ENCODE measurements at places on chromosomes 5 and 9.
A peak's percentile ranks its signal among the peaks of the same experiment; 100 is the strongest.

DNA sequence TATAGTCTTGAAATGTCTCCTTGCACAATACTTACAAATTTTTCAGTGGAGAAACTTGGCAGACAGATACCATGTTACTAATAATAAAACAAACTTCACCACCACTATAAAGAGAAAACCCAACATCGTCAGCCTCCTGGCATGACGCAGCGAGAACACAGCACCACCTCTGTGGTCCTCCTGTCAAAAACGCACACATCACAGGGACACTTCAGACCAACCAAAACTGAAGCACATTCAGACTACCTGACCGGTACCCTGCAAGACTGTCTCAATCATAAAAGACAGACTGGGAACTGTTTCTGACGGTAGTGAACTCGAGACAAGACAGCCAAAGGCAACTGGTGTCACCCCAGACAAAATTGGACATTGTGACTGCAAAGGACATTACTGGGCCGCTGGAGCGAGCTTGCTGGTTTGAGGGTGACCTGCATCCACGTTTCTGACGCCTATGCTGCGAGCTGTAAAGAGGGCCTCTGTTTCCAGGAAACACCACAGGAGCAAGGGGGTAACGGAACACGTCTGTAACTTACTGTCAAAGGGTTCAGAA is 34.4 kb downstream of the NSUN2 start:
- DNase-seq: no peak

- DNase-seq: no peak
Observed at GRCh38 chr9:107731115-107731762, 241.7 kb upstream of the KLF4 start.

DNA sequence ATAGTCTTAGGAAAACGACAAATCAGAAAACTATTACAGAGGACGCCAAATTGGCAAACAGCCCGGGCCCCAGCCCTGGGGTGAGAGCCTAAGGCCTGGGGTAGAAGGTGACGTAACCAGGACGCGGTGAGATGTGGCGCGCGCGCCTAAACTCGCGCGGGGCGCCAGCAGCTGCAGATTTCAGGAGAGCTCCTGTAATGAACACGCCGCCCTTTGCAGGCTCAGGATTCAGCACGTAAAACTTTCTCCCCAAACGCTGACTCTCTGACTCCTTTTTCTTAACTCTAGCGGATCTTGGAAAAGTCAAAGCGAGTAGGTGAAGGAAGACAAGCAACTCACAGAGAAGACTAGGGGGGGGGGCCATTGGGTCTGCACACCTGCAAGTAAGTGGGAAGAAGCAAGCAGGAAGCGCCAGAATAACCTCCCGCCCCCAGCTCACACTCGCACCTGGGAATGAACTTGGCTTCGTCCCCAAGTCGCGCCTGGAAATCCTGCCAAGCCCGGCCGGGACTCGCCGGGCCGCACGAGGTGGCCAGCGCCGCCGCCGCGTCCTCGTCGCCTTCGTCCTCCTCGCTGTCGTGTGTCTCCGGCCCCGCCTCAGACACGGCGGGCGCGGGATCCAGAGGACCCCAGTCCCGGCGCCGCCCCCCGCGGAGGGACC is 822 bp downstream of the RASEF start:
- no peak for DNase-seq

DNA sequence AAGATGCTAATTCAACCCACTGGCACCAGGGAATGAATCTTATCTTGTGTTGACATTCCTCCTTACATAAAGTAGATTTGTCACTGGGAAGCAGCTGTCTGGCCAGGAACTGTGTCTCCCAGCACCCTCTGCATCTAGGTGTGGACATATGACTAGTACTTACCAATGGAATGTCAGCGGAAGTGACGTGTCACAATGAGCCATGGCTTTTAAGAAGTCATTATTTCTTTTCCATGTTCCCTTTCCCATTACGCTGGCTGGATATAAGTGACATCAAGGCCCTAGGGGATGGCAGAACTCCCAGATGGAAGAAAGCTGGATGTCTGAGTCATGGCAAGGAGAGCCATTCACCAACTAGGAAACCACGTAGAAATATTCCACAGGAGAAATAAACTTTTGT is 84.7 kb upstream of the MAST4 start:
- no peak for DNase-seq

DNA sequence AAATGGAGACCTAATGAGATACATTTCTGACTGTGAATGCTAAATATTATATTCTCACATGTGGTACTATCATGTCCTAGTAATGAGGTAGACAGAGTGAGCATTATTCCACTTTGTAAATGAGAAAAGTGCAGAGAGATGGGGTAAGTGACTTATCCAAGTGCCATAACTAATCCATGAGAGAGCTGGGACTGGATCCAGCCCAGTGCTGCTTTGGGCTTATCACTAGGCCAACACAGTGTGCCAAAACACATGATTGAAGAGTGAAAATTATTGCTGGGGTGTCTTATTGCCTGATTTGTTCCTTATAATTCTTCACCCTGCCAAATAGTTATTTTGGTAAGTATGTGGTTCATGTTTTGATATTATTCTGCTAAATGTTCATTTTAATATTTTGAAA is 442.2 kb upstream of the GRAMD2B start:
- no peak for DNase-seq

DNA sequence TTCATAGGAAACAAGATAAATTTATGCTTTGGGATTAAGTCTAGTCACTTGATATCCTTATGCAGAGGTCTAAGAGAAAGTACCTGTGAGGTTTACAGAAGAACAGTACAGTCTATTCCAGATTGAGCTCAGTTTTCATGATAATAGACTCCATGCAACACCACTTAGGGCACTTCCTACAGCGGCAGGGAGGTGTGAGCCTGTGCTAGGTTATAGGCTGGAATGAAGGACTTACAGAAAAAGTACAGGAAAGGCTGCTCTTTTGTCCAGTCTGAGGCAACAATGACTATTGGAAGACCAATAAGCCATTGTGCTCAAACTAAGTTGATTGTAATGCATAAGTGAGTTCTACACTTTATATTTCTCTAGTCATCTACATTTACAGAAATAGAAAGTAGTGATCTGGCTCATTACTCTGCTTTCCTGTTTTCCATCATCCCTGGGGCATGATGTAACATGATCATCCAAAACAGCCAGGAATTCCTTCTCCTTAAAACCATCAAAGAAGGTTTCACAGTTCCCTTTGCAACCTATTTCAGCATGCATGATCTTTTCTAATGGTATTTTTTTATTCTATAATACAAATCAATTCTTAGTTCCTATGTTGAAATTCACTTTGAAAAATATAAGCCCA is 322.8 kb downstream of the SLF1 start:
- DNase-seq: no peak

DNA sequence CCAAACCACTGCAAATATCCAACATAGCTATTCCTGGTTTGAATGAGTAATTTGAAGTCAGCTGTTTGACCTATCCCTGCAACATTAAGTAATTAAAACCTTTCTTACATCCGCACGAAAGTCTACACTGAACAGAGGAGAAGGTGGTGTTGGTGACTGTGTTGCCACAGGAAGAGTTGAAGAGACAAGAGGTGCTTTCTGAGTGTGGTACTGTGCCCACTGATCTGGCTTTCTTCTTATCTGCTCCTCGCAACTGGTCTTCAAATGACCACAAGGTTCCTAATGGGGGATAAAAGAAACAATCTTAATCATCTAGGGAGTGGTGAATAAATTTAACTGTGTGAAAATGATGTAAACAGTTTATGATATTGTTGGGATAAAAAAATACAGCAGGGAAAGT is 29.4 kb upstream of the PDCL start:
- peak; percentile 52 for DNase-seq

GRCh38 chr9:125438506-125439433 is 177.1 kb downstream of the GAPVD1 start:
- DNase-seq: no peak

DNA sequence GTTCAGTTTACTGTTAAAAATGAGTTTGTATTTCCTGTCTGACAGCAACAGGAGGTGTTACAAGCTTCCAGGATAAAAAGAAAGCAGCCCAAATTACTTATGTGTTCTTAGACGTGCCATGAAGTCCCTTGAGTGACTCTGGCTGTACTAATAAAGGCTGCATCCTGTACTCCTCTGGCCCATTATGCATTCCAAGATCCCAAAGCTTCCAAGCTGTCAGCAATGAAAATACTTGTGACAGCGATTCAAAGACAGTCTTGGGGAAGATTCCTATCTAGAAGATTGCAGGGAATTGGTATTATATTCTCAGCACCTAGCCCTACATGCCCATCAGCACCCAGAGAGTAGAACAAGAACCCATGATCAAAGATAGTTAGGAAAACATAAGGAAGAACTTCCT is 281.6 kb upstream of the TRPC7 start:
- no peak for DNase-seq

GRCh38 chr9:77601476-77602099 is 46.5 kb downstream of the GNA14 start:
- DNase-seq: no peak

- DNase-seq: no peak
Observed at GRCh38 chr5:95988094-95988493, 26.4 kb upstream of the ELL2 start.

DNA sequence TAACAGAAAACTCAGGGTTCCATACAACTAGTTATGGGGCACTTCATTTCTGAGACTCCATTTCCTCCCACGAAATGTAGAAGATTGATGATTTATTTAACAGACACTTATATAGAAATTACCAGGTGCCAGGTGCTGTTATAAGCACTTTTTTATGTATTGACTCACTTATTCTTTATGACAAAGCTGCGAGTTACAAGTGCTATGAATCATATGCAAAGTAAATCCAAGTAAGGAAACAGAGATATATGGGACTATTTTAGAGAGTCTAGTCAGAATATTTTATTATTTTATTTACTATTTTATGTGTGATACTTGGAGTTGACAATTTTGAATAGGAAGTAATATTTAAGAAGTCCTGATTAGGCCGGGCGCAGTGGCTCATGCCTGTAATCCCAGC is 822.8 kb upstream of the C9orf72 start:
- DNase-seq: no peak

DNA sequence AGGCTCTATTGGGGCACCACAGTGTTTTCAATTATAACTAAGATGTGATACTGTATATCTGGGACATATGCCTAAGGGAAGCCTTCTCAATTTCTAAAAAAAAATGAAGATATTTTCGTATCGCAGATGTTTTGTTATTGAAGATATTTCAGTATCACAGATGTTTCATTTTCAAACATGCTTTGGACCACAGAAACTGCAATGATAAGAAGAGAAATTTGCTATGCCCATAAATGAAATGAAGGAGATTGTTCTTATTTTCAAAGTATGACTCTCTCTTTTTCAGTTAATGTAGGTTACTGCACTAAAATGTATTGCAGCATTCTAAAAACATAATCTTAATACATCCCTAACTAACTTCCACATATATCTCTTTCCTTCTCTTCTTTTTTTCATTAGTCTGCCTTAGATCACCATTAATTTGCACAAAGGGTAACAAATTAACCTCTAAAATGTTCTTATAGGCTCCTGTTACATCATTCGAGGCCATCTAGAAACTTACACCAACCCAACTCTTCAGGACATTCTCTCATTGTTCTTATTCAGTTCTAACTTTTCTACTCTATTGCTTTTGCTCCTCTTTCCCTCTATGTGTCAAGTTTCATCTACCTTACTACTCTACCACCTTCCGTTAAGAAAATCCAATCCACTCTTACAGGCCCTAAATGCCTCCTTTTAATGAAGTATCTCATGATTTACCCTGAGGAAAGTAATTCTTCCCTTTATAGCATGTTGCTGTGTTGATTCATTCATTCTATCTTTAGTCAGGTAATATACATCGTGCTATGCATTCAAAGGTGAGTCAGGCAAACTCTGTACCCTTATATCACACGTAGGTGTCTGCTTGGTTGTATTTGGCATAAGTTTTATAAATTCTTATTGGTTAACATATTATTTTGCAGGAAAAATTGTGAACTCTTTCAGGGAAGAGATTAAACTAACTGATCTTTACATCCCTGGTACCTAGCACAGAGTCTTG is 70.5 kb downstream of the ST8SIA4 start:
- DNase-seq: no peak

- DNase-seq: peak; percentile 30
Observed at GRCh38 chr5:104789366-104789765, 1226.8 kb upstream of the NUDT12 start.

DNA sequence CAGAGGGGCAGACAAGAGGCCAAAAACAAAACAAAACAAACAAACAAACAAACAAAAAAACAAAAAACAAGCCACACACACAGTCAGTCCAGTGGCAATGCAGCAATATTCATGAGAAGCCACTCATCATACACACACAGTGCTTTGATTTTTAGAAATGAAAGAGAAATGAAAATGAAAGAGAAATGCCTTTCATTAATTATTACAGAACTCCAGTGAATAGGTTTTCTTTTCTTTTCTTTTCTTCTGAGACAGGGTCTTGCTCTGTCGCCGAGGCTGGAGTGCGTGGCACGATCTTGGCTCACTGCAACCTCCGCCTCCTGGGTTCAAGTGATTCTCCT is 36.9 kb downstream of the SPRY4 start:
- no peak for DNase-seq

DNA sequence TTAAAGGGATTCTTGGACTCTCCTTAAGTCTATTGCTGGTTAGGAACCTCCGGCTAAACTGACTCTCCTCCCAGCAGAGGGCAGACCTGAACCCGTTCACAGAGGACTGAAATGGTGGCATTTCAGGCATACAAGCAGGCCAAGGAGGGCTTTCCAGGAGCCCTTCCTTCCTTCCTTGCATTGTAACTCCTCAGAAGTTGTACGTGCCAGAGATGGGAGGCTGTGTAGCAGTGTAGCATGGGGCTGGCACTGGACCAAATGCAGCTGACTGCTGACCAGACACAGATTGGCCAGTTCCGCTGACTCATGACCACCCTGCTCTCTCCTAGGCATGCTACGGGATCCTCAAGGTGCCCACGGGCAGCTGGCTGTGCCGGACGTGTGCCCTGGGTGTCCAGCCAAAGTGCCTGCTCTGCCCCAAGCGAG is 36.4 kb downstream of the JADE2 start:
- no peak for DNase-seq

DNA sequence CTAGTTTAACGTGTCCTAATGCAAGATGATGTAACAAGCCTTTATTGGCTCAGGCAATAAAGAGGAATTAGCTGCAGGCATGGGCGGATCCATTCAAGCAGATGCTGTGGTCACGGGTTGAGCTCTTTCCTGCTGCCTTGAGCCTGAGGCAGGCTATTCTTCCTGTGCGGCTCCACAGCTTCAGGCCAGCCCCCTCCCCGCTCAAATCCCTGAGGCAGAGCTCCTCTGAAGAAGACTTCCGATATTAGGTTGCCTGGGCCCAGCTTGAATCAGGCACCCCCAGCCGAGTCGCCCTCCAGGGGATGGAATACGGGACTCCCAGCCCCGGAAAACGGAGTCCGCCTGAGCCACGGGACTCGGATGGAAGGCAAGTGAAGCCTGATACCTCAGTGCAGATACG is 95.0 kb upstream of the RUFY1 start:
- DNase-seq: peak; percentile 37

- DNase-seq: peak; percentile 98
Observed at GRCh38 chr5:173055983-173056782, at the start of gene CREBRF. TSS of gene CREBRF (plus strand) at chr5:173056352. CDS start at chr5:173080776, 24,424 bp downstream.

- no peak for DNase-seq
Observed at GRCh38 chr5:173238312-173239232, 3.6 kb upstream of the NKX2-5 start.

GRCh38 chr5:59179704-59180103 is 596.8 kb downstream of the RAB3C start:
- no peak for DNase-seq

GRCh38 chr5:103389357-103389756 is 130.8 kb downstream of the MACIR start:
- DNase-seq: no peak
